ENCODE measurements at places on chromosomes 6 and 20. TPM values are rescaled to one million over a fixed set of nuclear protein-coding genes. Genes with fewer than 3 reads are reported as not detected.

DNA sequence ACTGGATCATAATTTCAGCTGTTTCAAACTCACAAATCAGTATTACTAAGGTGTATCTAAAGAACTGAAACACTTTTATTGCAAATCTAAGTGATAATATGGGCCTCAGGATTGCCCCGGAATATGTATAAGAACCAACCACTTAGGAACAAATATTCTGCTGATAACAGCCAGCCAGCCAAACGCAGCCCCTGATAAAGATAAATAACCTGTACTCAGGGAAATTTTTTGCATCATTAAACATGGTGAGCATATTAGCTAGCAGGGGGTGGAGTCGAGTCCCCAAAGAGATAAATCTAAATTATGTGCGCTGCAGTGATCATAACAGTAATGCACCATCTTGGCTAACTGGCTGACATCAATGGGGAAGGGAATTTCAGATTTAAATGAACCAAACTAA lies 410.2 kb upstream of the MAP3K7 start:
- DNase-seq = no peak

- no peak for DNase-seq
Observed at GRCh38 chr6:56671651-56672461, 29.2 kb upstream of the DST start.

DNA sequence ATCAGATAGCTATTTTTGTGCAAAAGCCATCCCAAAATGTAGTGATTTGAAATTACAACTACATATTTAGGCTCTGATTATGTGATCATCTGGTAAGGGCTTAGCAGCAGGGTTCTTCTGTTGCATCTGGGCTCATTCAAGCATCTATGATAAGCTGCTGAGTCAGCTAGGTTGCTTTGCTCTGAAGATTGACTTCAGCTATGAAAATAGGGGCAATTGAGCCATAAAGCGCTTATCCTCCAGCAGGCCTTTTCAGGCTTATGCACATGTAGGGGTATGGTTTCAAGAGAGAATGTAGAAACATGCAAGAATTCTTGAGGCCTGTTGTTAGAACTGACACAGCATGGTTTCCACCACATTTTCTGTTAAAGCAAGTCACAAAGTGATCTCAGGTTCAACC lies 114.1 kb downstream of the PLCB1 start:
- DNase-seq = no peak

TJAP1 gene
- total RNA-seq = 45.1 TPM

- peak; percentile 60 for DNase-seq
Observed at GRCh38 chr20:38187517-38187916, 22.4 kb upstream of the TGM2 start.

GRCh38 chr6:92339936-92340640 lies 1079.3 kb downstream of the EPHA7 start:
- no peak for DNase-seq

MCCD1 gene
- not detected for total RNA-seq

GRCh38 chr6:18439581-18439980 lies 52.4 kb downstream of the RNF144B start:
- no peak for DNase-seq

DNA sequence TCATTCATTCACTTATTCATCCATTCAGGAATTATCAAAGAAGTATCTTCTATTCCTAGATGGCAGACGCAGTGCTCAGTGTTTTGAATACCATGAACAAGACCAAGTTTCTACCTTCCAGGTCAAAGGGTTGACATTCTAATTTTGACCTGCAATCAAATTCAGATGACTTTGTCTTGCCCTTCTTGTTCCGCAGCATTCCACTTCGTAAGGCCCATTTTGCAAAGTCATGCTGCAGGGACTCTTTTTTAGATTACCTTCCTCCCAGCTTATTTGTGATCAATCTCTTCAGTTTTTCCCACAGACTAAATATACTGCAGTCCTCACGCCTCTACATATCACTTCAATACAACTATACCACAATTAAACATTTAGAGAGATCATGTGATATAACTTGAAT lies 7.1 kb upstream of the TAAR1 start:
- DNase-seq = no peak

- no peak for DNase-seq
Observed at GRCh38 chr20:14446446-14446845, 109.0 kb upstream of the FLRT3 start.

DNA sequence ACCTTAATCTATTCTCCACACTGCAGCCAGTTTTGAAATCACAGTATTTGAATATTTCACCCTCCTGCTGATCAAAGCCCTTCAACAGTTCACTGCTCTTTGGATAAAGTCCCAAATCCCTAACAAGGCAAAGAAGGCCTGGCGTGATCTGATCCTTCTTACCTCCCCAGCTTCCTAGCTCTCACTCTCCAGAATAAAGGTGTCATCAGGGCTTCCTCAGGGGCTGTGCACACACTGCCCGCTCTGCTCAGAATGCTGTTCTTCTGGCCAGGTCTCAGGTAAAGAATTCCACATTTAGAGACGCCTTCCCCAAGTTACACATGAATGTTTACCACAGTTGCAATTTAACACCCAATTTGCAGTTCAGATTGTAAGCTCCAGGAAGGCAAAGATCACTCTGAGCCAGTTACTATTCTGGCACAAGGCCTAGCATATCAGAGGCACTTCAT lies 58.9 kb upstream of the MCM9 start:
- DNase-seq = no peak

GRCh38 chr6:19024737-19025136 lies 637.6 kb downstream of the RNF144B start:
- DNase-seq = peak; percentile 61

HDGFL1 gene
- total RNA-seq = not detected

DNA sequence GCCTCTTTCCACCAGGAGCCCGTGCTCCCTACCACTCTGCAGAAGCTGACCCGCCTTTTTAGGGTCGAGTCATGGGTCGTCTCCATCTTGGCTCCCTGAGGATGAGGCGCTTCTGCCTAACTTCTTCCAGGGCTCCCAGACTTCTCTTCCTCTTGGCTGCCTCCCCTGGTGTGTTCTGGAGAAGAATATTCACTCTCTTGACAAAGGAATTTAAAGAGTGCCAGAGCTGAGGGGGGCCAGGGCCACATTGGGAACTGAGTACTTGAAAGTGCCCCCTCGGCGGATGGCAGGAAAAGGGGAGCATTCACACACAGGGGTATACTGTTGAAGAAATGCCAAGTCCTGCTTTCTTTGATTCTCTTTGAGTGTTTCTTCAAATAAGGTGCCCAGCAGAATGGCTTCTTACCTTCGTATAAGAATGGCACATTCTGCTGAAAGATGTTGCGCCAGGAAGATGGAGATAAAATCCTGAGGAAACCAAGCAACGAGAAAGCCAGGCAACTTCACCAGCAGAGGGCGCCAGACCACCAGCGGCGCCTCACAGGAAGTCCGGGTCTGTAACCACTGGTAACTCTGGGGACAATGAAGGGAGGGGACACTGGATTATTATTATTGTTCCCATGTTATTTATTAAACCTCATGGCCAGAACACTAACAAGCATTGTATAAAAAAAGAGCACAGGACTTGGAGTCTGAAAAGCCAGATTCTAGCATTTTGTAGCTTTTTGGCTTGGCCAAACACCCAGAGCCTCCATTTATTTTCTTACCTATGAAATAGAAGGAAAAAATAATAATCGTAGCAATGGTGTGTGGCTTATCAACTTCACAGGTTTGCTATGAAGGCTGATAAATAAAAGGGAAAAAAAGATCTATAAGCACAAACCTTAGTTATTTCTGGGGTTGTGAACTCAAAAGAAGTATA lies 176.7 kb downstream of the HACE1 start:
- DNase-seq = peak; percentile 77

SIRPB1 gene
- total RNA-seq = 1.0 TPM

- DNase-seq = no peak
Observed at GRCh38 chr6:40521496-40521895, 65.7 kb downstream of the LRFN2 start.

GRCh38 chr6:2209226-2209809 lies 36.1 kb downstream of the GMDS start:
- peak; percentile 81 for DNase-seq

- DNase-seq = no peak
Observed at GRCh38 chr6:86256615-86257187, 614.0 kb upstream of the SYNCRIP start.

KIF25 gene
- 0.59 TPM for total RNA-seq

DNA sequence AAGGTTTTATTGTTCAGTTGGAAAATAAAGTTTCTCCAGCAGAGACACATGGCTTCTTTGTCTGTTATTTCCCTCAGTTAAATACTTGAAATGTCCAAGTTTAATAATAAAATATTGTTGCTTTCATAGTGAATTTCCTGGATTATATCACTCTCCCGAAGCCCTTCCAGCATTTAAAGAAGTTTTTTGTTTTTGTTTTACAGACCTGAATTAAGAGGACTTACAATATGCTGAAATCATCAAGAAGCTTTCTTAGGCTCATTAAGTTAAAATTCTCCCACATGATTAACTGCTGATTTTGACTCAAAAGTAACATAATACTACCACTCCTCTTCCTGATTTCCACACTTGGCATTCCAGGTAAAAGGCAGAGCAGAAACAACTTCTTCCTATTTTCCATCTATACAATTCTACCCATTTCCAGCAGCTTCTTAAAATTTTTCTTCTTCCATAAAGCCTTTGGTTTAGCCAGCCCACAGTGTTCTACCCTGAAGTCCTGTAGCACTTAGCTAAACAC lies 35.8 kb downstream of the PDSS2 start:
- DNase-seq = no peak

BTNL2 gene
- not detected for total RNA-seq

TREM1 gene
- total RNA-seq = not detected

- DNase-seq = no peak
Observed at GRCh38 chr20:61776491-61777075, 289.1 kb downstream of the TAF4 start.

GRCh38 chr6:79656134-79656533 lies 25.0 kb downstream of the SH3BGRL2 start:
- no peak for DNase-seq

- peak; percentile 72 for DNase-seq
Observed at GRCh38 chr20:57071283-57071731, 195.1 kb downstream of the BMP7 start.

RIPOR2 gene
- total RNA-seq = 5.0 TPM

DNA sequence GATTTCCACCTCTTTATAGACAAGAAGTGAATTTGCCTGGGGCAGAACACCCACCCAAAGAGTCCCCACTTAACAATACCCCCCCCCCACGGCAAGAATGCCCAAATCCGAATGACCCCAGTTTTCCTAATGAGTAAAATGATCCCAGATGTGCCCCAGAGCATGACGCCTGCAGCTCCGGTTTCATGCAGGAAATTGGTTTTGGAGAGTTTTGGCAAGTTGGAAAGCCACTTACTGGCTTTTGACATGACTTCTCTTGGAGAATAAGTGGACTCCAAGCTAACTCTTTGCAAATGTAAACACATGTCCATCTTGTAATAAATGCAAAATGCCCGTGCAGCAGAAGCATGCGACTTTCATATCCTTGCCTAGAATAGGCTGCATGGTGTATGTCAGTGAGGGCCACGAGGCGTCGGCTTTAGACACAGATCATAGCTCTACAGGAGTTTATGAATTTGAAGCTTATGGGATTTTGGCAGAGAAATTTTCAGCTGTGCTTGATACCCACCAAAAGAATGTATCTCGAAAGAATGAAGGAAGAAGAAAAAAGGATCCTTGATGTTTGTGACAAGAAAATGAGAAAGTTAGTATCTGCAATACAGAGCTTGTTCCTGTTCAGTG lies 24.2 kb downstream of the EDN3 start:
- DNase-seq = no peak

DNA sequence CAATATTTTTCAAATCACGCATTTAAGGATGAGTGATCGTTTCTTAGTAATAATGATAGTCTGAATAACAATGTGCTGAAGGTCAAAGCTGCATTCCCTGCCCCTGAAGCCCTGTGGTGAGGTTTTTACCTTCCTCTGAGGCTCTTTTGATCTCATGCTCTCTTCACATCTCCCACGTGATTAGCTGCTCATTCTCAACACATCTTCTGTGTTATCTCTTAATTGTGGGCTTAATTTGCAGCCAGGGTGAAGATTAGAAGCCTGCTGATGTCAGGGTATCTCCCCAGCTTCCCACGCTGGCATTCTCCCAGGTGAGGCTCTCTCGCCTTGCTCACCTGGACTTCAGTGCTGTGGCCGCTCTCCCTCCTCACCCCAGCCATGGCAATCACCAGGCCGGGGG lies 109.7 kb upstream of the FOXQ1 start:
- no peak for DNase-seq

FOXA2 gene
- total RNA-seq = not detected

DNA sequence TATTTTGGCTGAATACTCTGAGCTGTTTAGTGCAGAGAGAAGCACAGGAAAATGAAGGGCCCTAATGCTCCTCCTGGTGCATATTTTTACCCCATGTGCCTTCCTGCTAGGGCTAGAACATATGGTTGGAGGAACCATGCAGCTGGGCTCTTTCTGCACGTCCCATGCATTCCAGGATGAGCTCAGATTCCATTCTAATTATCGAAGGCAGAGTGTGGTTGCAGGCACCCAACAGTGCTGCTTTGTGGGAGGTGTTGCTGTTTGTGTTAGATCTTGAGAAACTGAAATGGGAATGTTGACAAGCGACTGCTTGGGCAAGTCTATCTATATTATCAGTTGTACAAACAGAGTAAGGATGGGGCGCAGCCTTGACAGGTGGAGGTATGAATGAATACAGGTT lies 419.5 kb downstream of the DHX35 start:
- DNase-seq = no peak

DNA sequence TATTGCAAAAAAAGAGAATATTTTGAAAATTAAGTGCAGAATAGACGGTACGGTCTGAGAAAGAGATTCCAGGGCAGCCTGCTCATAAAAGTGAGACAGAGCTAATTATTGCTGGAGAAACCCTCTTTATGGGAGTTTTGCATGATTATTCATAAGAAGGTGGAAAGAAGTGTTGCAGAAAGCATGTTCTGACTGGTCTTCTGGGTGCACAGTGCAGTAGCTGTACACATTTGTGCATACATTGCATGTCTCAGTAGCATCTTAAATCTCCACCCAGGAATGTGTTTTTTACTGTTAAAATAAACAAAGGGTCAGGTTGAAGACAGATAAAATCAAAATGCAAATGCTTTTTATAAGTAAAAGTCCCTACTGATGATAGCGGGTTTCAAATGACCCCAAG lies 1813.6 kb upstream of the DEFB115 start:
- DNase-seq = no peak

RNF5 gene
- 126 TPM for total RNA-seq

EDN3 gene
- total RNA-seq = 0.24 TPM

DNA sequence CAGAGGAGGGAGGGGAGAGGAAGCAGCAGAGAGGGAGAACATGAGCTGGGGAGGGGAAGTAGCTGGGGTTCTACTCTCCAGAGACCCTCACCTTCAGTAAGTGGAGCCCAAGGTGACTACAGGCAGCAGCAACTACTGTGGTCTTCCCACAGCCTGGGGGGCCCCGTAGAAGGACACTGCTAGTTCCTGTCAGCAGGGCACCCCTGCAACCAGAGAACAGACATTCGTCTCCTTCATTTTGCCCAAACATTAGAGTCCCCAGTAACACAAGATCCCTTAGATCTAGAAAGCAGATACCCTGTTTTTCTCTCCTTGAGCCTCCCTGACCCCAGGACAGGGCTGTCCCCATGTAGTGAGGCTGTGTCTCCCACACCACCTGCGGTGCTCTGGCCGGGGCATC lies 8.2 kb downstream of the GNMT start:
- no peak for DNase-seq

GRCh38 chr20:58959652-58960051 lies 21.4 kb upstream of the NELFCD start:
- DNase-seq = no peak

- DNase-seq = no peak
Observed at GRCh38 chr6:43734294-43734665, 35.7 kb upstream of the VEGFA start.

GRCh38 chr20:36482044-36482473 lies 59.3 kb upstream of the MYL9 start:
- no peak for DNase-seq
